Amniotic epithelial cell (primary cell): ENCODE measurements at places on chromosomes 12 and 14.

GRCh38 chr12:58731096-58731495, 189.2 kb downstream of the LRIG3 start:
- DNase-seq, result peak; percentile 59

- no peak for DNase-seq
Observed at GRCh38 chr14:69666690-69667211, 55.4 kb downstream of the SUSD6 start.

GRCh38 chr12:19847294-19848059, 408.2 kb downstream of the AEBP2 start:
- peak; percentile 97 for DNase-seq

GRCh38 chr14:55688566-55688965, 108.6 kb downstream of the KTN1 start:
- DNase-seq, result peak; percentile 38

DNA sequence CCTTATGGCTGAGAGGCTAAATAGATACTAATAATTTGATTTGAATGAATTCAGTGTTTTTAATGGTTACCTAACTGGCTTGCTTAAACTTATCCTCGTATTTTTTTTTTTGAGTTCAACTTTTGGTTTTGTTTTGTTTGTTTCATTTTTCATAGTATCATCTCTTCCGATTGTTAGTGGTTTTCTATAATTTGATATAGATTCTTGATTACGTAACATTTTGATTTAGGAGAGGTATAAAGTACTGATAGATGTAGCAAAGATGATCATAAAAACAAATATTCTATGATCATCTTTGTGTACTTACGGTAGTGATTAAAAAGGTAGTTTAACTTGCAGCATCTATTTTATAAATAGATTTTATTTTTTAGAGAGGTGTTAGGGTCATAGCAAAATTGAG, 93.0 kb downstream of the ALX1 start:
- no peak for DNase-seq

GRCh38 chr14:30272848-30273832, 285.8 kb upstream of the G2E3 start:
- no peak for DNase-seq

- DNase-seq, result no peak
Observed at GRCh38 chr12:20946732-20947131, 136.2 kb downstream of the SLCO1B3 start.
